Upper lobe of right lung (tissue), 1 donor: ENCODE measurements at places on chromosomes 16 and 17. TPM values are rescaled to one million over a fixed set of nuclear protein-coding genes. Genes with fewer than 3 reads are reported as not detected.

GNAO1 gene
- total RNA-seq: 1.8 TPM

DNA sequence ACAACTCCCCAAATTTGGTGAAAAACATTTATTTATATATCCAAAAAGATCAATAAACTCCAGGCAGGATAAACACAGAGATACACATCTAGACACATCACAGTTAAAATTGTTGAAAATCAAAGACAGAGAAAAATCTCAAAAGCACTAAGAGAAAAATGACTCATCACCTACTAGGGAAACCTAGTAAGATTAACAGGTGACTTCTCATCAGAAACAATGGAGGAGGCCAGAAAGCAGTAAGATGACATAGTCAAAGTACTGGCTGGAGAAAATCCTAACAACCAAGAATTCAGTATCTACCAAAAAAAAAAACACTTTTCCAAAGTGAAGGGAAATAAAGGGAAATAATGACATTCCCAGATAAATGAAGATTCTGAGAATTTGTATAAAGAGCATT lies 33.8 kb downstream of the ULK2 start:
- no peaks in the 10 kb centered on the region for H3K27me3 ChIP-seq
- H3K4me1 ChIP-seq: no peaks in the 10 kb centered on the region

DNA sequence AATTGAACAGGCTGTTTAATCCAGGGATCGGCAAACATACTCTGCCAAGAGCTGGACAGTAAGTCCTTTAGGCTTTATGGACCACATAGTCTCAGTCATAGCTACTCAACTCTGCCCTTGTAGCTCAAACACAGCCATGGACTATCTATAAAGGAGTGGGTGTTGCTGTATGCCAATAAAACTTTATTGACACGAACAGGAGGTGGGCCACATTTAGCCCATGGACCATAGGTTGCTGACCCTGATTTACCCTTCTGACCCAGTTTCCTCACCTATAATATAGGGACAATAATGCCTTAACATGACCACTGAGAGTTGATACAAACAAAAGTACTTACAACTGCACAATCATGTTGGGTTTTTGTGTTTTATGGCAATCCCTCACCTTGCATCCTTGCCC lies 257.0 kb upstream of the SDK2 start:
- peaks cover 36% of the 10 kb centered on the region for H3K27me3 ChIP-seq
- no peaks in the 10 kb centered on the region for H3K4me1 ChIP-seq
- H3K36me3 ChIP-seq: no peaks in the 10 kb centered on the region
- H3K4me3 ChIP-seq: peak overlapping the region; percentile 46

DNA sequence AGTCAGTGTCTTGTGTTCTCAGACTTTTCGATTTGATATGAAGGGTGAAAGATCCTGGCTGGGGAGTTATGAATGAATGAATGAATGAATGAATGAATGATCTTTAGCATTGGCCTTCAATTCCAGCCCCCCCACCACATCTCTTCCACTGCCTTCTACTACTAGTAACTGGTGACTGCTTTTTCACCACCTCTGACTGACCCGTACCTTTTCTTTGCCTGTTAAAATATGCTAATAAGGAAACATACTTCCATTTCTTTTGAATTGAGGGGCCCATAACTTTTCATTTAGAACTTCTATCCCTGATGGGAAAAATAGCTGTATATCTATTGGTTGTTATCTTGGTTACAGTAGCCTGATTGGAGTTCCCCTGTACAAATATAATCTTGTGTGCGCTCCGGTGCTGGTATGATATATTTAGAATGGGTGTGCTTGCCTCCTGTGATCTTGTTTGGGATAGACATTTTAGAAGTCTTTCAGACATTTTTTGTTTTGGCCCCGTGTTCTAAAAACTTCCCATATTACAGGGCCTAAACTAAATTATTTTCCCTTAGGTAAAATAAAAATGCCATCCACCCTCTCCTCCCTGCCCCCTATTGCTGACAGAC lies 3.4 kb downstream of the LYRM1 start:
- DNase-seq: no peak
- H3K4me1 ChIP-seq: peaks cover 65% of the 10 kb centered on the region
- H3K27ac ChIP-seq: peak overlapping the region; percentile 98
- no peaks in the 10 kb centered on the region for H3K27me3 ChIP-seq
- H3K4me3 ChIP-seq: no peak overlapping the region
- H3K36me3 ChIP-seq: no peaks in the 10 kb centered on the region

DNA sequence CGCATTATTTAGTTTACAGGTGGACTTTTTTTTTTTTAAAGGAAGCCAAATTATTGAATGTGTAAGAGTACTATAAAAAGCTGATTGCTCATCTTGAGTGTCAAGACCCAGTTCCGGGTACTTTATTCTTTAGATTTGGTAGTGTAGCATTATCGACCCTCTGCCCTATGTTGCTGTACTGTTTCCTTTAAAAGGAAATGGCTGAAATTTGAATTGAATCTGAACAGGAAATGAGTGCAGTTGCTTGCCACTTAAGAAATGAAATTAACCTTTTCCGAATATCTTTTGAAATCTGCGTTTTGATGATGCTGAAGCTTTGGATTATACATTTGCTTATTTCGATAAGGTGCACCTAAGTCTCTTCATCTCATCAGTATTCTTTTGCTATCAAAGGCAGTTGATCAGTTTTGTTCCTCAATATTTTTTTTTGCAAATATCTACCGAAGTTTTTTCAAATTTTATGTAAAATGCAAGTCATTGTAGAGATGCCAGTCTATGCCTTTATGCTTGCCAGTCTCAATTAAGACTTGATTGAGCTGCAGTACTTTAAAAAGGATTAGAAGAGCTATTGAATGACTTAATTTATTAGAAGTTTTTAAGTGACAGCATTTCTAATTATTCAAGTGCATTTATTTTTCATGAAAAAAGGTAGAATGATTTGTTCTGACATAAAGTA lies 1.8 kb downstream of the GGNBP2 start:
- peak overlapping the region; percentile 88 for H3K4me3 ChIP-seq
- H3K4me1 ChIP-seq: peaks cover 46% of the 10 kb centered on the region
- peak overlapping the region; percentile 99 for H3K27ac ChIP-seq

DNA sequence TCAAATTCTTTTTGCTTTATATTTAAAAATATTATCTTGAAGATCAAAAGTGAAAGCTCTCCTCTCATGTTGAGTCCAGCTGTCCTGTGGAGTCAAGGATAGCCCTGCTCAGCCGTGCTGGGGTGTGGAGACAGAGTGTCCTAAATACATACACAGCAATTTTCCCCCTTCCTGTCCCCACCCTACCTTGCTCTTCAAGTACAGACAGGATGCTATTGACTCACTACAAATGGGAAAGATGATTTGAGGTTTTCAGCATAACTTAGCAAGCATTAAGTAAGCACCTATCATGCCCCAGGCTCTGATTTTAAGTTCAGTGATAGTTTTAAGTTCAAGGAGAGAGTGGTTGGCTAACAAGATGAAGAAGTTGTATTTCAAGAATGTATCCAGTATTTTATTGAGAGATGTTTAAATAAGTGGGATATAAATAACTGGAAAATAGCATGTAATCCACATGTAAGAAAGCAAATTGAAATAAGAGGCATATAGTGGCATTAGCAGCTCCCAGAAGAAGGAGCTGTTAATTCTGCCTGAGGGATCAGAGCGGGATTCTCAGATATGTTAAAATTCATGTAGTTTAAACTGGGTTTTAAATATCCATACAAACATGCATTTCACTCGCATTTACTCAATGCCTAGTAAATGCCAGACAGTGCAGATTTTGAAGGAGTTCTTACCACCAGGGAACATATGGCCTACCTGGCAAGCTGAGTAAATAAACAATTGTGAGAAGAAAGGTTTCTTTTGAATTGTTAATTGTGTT lies 183.5 kb upstream of the ANKFN1 start:
- no peaks in the 10 kb centered on the region for H3K36me3 ChIP-seq
- H3K27ac ChIP-seq: no peak overlapping the region
- DNase-seq: no peak
- H3K27me3 ChIP-seq: peaks cover 4% of the 10 kb centered on the region
- no peak overlapping the region for H3K4me3 ChIP-seq
- no peaks in the 10 kb centered on the region for H3K4me1 ChIP-seq
